ENCODE measurements at places on chromosomes 6 and 20.

DNA sequence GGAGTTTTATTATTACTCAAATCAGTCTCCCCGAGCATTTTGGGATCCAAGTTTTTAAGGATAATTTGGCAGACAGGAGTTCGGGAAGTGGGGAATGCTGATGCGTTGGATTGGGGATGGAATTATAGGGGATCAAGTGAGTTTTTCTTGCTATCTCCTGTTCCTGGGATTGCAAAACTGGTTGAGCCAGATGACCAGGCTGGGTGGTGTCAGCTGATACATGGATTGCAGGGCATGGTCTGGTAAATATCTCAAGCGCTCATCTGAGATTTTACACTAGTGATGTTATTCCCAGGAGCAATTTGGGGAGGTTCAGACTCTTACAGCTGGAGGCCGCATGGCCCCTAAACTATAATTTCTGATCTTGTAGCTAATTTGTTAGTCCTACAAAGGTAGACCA lies 54.7 kb downstream of the ENPP1 start:
- DNase-seq: no peak

DNA sequence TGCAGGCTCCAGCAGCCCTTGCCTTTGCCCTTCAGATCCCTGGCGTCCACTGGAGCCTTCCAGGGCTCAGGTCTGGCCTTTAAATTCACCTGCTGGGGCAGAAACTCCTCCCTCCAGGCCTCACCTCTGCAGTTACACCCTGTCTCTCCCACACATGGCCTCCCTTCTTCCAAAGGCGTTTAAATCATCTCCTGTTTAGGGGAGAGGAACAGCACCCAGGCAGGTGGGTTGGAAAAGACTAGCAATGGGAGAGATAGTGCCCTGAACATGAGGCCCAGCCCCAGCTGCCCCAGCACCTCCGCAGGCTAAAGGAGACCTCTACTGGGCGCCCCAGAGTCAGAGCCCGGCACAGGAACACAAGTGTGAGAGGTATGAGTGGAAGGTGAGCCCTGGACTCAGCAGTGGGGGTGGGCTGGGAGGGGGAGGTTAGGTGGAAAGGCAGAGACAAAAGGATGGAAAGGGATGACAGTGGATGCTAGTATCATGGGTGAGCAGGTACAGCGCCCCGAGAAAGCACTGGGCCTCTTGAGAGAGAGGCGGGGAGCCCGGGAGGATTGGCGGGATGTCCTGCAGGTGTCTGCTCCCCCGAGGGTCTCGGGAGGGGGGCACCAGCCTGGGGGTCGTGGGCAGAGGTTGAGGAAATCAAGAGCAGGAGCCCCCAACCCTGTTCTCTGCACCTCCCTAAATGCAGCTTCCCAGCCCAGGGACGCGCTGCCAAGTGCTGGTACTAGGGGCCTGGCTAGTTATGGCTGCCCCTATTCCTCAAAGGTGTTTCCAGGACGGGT lies at the start of gene CST9:
CST9 (minus strand) TSS at position 51 of the 785 bp plus-strand sequence. CDS start 53 bp downstream, outside the sequence.
- no peak for DNase-seq

DNA sequence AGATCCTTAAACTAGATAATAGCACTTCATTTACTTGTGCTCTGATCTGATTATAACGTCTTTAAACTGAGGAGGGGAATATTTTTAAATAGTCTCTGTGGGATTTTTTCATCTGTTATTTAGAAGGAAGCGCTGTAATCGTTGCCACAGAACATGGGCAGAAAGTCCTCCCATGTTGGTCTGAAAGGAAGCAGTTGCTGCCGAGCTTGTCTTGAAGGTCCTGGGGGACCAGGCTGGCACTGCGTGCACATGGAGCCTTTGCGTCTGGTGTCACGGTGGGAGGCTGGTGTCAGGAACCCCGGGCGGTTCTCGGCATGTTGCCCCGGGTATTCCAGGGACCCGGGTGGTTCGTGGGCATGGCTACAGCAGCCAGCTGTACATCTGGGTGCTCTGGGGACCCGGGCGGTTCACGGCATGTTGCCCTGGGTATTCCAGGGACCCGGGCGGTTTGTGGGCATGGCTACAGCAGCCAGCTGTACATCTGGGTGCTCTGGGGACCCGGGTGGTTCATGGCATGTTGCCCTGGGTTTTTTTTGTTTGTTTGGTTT lies 11.5 kb downstream of the TPD52L2 start:
- DNase-seq: no peak

DNA sequence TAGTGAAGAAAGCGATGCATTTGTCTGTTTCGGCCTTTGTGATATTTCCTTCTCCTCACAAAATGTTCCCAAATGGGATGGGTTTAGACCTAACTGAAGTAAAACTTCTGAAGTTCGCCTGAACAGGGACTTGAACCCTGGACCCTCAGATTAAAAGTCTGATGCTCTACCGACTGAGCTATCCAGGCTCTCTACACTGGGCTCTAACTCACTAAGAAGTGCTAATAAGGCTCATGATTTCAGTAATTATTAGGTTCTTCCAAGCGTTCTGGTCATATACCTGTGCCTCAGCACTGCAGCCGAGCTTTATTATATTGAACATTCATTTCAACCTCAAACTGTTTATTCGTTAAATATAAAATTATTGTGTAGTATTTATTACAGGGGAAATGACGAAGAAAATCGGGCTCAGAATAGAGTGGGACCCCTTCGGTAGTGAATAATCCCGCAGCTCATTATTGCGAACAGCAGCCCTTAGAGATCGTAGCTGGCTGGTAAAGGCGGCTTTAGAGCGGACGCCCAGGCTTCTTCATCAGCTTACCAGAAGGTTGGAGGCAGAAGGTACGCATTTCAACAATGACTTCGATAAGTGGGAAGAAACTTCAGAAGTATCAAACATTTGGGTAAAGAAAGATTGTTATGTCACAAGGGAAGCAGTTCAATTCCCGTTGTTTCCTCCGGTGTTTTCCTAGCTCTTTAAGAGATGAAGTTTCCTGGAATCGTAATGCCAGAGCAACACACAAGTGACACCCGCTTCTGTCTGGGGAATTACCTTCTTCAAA lies 119.0 kb upstream of the ZNF184 start:
- DNase-seq: no peak

GRCh38 chr6:20876036-20876435 lies 341.8 kb downstream of the CDKAL1 start:
- DNase-seq: no peak

GRCh38 chr20:57968120-57968519 lies 258.3 kb upstream of the PMEPA1 start:
- peak; percentile 43 for DNase-seq

GRCh38 chr6:124482071-124482491 lies 480.2 kb upstream of the RNF217 start:
- DNase-seq: no peak
